ENCODE measurements at places on chromosomes 16 and 17.

- DNase-seq = peak; percentile 47
Measured at GRCh38 chr17:81601525-81602120, 35.3 kb downstream of the NPLOC4 start.

- DNase-seq = no peak
Measured at GRCh38 chr17:52145476-52145875, 13.0 kb downstream of the CA10 start.

DNA sequence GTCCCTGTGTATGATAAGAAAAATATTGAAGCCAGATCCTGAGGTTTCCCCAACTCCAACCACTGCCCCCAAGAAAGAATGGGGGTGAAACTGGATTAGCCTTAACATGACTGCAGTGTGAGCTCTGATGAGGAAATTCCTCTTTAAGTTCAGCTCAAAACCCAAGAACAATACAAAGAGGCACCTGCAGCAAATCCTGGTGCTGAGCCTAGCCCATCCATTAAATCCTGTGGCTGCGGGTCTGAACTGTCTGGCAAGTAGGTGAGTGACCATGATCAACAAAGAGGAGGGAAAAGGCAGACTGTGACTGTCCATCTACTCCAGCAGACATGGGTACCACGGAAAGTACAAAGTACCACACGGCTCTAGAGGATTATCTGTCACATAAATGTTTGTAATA, 64.2 kb downstream of the CREBBP start:
- no peak for DNase-seq

DNA sequence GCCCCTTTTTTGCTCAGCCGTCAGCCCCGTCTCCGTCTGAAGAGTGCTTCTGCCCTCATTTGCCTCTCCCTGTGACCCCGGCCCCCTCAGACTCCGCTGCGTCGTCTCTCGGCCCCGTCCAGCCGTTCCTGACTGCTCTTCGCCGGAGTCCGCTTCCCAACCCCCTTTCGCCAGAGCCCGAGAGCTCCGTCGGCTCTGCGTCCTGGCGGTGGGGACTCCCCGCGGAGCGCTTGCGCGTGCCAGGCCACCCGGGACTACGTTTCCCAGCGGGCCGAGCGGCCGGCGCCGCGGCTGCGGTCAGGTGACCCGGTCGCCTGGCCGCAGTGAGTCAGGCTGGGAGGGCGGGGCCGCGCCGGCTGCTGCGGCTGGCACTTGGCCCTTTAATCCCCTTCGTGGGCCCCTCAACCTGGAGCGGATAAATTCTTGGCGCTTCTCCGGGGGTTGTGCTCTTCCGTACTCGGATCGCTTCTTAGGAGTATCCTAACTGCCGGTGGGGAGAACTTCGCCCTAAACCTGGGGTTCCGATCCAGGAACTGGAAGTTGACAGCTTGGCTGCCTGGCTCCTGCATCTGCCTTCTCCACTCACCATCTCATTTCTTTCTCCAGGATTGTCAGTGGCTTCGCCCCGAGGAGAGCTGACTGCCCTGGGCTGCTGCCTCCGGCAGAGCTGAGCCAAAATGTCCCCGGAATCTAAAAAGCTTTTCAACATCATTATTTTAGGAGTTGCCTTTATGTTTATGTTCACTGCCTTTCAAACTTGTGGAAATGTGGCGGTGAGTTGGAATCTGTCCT, at the start of gene MFSD11:
Gene MFSD11 (plus strand): TSS at position 444 of the 792 bp plus-strand sequence. CDS start 234 bp downstream, at position 678.
- DNase-seq = peak; percentile 91

DNA sequence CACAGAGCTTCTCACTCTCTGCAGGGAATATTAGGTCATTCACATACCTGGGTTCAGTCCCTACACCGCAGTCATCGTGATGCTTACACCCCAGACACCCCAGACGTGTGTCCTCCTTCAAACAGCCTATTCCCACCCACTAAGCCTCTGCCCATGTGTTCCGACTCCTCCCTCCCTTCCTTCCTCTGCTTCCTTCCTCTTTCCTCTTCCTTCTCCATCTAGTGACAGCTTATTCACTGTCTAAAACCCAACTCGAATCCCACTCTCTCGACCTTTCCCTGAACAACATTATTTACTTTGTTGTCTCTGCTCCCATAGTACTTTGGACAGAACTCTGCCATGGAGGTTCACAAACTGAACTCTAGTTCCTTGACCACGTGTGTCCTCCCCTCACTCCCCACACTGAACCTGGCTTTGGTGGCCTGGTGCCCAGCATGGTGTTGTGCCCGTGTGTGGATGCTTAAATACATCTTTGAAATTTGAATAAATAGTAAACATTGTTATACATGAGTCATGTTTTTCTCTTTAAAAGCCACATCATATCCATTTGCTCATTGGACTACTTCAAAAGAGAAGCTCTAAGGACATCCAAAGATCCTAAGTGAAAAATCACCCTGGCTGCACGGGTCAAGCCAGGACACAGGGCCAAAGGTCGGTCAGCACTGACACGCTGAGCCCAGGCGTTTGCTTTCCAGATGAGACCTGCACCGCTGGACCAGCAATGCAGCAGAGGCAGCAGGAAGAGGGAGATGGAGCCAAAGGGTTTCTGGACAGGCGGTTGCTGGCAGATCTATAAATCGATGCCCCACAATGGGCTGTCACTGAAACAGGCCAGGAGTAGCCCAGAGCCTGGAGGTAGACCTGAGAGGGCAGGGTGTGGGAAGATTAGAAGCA, 14.1 kb upstream of the G6PC1 start:
- DNase-seq = no peak

- DNase-seq = no peak
Measured at GRCh38 chr17:31064707-31065106, 30.1 kb upstream of the NF1 start.

DNA sequence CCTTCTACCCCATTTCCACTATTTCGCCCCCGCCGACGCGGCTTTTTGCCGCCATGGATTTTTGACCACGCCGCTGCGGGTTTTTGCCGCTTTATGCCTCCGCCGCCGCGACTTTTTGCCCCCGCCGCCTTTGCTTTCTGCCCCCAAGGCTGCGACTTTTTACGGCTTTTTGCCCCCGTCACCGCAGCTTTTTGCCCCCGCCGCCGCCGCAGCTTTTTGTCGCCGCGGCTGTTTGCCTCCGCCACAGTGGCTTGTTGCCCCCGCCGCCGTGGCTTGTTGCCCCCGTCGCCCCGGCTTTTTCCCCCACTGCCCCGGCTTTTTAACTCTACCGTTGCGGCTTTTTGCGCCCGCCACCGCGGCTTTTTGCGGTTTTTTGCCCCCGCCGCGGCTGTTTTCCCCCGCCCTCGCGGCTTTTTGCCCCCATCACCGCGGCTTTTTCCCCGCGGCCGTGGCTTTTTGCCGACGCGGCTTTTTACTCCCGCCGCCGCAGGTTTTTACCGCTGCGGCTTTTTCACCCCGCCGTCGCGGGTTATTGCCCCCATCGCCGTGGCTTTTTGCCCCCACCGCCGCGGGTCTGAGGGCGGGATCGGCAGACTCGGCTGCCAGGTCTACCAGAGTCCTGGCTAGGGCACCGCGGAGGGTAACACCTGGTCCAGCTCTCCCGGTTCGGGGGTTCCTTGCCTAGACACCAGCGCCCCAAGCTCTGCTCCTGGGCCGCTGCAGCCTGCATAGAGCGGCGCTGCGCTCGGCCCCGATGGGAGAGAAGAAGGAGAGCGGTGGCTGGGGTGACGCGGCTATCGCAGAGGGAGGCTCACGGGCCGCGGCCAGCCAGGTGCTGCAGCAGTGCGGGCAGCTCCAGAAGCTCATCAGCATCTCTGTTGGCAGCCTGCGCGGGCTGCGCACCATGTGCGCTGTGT, 562.7 kb upstream of the WSB1 start:
- no peak for DNase-seq

DNA sequence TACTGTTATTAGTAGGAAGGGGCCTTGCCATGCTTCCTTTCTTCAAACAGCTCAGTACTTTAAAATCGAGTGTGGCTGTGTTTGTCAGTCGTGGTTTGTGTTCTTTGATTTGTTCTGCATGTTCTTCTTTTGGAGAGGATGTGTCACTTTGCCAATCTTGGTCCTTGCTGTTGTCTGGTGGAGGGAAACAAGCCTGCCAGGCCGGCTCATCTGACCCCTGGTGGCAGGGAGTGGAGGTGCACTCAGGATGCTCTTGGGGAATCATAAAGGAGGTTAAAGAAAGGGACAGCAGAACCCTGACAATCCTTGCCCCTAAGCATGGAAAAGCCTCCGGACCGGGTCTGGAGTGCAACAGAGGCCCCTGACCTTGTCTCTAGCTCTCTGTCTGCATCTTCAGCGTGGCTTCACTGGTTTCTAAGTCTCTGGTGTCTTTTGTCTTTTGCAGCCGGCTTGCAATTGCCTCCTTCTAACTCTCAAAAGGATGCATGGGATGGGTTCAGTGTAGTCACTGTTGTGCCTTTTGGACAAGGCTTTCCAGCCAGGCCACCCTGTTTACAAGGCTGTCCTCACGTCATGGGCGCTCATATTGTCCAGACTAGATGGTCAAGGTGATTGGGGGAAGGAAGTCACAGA, 135.8 kb downstream of the WWOX start:
- DNase-seq = peak; percentile 67

DNA sequence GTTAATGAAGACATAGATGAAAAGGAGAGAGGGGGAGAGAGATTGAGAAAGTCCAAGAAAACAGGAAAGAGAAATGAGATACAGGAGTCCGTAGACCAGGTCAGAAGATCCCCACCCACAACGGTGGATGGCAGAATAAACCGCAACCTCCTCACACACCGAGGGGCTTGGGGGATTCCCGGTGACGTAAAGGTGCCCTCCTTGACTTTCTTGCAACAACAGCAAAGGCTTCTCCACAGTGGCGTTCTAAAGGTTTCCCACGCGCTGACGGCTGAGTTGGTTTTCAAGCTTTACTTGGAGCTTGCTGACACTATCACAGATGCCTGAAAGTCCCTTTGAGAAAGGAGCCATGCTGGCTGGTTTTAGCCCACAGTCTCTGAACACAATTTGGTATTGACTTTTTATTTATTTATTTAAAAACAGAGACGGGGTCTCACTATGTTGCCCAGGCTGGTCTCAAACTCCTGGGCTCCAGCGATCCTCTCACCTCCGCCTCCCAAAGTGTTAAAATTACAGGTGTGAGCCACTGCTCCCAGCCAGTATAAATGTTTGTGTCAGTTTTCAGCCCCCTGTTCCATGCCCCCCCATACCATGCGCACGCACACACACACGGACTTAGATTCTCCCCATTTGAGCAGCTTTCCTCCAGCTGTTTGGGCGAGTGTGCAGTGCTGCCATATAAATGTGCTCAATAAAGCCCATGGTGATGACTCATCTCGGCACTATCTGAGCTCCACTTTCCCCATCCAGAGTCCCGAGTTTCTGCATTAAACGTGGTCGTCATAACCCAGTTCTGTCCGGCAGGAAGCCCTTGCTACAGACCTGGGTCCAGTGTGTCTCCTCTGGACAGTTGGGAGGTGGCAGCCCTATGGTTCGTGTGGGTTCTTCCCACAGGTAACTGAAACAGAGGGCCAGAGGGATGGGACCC, 33.0 kb upstream of the SEC14L1 start:
- DNase-seq = peak; percentile 54

DNA sequence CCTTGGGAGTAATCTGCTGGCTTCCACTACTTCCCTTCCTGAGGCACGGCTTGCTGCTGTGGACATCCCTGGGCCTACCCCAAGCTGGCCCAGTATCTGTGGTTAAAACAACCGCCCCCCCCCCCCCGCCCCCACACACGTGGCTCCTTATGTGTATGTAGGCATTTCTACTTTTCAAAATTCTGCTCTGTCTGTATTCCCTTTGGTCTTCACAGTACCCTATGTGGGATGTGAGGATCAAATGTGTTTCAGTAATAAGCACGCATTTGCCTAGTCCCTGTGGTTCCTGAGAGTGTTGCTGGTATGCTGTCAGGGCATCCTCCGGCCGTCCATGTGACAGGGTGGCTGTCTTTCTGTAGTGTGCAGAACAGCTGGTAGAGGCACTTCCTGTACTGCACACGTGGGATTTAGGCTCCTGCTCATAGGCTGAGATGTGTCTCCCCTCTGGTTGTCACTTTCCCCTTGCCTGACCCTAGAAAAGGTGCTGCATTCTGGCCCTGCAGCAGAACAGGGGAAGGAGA, 2.2 kb downstream of the NT5M start:
- DNase-seq = peak; percentile 50

GRCh38 chr17:17082878-17083277, 40.6 kb downstream of the MPRIP start:
- DNase-seq = no peak

DNA sequence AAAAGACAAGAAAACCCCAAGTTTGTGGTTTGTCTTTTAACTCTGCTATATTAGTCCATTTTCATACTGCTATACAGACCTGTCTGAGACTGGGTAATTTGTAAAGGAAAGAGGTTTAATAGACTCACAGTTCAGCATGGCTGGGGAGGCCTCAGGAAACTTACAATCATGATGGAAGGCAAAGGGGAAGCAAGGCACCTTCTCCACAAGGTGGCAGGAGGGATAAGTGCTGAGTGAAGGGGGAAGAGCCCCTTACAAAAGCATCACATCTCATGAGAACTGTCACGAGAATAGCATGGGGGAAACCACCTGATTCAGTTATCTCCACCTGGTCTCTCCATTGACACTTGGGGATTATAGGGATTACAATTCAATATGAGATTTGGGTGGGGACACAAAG, 13.5 kb upstream of the ADAM11 start:
- DNase-seq = no peak

- no peak for DNase-seq
Measured at GRCh38 chr16:51409001-51409675, 258.1 kb upstream of the SALL1 start.
